ENCODE measurements at places on chromosomes 11 and 22.

DNA sequence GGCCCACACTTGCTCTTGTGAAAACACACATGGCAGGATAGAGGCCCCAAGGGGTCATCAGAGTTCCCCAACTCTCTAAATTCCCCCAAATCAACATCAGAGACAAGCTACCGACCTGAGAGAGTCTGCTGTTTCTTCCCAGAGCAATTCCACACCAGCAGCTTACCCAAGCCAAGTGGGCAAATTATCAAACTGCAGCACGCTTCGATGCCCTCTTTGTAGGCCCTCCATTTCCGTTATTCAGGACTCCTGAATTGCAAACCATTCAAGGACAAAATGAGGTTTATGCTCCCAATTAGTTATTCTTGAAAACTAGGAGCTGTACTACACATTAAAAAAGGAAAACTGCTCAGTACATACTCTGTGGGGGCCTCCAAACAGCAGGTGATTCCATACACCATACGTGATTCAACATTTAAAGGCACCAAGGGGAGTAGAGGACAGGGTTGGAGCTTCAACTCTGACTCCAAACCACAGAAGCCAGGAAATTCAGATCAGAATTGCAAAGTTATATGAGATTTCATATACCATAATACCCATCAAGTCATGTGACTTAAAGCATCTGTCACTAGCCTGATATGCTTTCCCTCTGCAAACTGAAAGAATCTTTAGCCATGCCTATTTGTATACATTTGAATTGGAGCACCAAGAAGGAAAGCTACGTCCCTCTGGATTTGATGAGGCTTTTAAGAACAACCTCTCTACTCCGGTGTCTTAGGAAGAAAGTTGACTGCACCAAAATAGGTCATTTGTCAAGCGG is 234.8 kb downstream of the CADM1 start:
- DNase-seq: no peak

- DNase-seq: no peak
Observed at GRCh38 chr11:113163291-113164030, 150.9 kb upstream of the TTC12 start.

- DNase-seq: no peak
Observed at GRCh38 chr11:114275280-114275679, 20.9 kb upstream of the NNMT start.

DNA sequence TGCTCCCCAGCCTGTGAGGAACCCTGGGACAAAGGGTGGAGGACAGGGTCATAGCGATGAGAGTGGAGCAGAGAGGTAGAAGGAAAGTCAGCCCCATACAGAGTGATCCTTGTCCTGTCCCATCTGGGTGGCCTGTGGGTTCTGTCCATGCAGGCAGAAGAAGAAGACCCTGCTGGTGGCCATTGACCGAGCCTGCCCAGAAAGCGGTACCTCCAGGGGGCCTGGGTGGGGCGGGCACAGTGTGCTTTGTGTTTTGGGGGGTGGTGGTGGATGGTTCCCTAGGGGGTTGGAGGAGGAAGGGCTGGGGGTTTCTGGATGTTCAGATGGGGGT is 7.9 kb downstream of the SIDT2 start:
- no peak for DNase-seq

GRCh38 chr11:40388097-40388818 is 1071.2 kb downstream of the LRRC4C start:
- DNase-seq: no peak

DNA sequence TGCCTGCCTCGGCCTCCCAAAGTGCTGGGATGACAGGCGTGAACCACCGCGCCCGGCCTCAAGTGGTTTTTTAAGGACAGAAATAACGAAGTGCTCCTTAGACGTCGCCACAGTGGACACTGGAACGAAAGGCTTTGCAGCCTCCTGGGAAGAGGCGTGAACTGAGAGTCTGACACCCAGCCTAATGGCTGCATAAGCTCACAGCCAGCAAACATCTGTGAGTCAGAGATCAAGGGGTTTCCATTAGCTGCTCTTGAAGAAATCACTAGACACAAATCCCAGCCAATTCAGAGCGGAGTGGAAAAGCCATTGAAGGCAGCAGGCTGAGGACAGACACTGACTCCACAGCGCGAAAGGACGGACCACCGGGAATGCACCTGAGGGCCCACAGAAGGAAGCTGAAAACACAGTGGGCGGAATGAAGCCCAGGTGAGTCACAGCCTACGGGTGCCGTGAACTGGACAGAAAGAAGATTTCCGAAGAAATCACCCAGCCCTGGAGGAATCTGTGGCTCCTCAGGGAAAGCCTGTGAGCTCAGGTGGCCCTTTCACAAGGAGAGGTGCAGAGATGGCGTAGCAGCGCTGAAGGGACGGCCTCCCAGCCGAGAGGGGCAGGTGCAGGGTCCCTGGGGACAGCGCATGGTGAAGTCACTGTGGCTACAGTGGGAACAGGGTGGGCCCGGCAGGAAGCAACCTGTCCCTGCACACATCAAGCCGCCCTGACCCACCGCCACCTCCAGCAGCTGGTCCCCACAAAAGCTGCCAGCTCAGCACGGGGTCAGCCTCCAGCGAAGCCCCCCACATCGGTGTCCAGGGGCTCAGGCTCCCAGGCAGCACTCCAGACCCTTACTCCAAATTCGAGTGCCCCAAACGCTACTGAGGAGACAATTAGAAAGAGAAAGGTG is 11.6 kb downstream of the LMNTD2 start:
- DNase-seq: no peak

DNA sequence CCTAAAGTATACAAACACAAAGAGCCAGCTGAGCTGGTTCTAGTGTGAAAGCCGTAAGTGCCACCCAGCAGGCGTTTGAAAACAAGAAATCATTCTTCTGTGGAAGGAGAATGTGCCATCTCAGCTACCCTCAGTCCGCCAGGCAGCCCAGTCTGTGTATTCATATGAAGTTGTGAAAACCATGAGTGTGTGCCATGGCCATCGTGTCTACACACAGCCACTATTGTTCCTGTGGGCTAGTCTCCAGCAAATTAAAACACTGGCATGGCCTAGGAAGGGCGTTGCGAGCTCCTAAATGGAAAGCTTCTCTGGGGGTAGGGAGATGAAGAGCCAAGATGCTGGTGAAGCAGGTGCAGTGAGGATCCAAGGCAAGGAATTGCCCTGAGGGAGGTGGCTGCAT is 51.5 kb upstream of the HORMAD2 start:
- no peak for DNase-seq

- no peak for DNase-seq
Observed at GRCh38 chr22:20922141-20922751, 5.0 kb downstream of the CRKL start.

DNA sequence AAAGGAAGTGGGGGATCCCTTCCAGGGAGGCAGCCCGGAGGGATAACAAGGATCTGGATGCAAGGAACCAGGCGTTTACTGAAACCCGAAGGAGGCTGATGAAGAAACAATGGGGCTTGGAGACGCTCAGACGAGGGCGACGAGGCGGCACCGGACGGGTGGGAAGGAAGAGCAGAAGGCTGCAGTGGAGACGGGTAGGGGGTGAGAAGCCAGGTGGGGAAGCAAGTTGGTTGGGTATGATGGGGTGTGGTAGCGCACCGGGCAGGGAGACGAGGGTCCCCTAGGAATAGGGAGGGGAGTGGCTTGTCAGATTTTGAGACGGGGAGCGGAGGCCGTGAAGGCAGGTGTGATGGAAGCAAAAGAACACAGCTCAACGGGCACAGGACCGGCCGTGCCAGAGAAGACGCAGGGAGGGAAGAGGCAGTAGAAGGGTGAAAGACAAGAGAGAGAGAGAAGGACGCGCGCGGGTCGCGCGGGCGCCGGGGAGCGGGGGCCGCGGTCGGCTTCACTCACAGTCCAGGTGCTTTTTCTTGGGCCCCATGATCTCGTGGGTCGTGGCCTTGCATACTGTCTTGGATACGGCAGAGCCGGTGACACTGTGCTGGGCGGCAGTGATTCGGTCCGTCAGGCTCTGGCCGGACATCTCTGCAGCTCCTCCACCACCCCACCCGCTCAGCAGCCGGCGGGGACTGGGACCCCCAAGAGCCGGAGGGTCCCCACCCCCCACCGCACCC is 579 bp downstream of the PICALM start:
- DNase-seq: no peak

DNA sequence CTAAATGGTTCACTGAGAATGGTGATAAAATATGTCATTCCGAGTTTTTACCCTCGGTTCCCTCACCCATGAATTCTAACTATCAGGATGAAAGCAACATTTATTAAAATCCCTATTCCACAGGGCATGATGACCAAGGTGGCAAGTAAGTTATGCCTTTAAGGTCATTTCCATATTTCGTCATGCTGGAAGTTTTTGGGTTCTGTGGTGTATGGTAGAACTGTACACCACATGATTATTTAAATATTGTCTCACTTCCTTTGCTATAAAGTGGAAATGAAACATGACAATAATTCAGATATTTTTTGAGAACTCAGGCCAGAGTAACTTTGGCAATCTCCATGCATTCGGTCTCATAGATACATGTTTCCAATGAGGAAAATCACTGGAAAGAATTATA is 68.5 kb upstream of the CARD18 start:
- no peak for DNase-seq

- no peak for DNase-seq
Observed at GRCh38 chr22:48021991-48022401, 1259.5 kb downstream of the TBC1D22A start.

- no peak for DNase-seq
Observed at GRCh38 chr11:86002431-86002830, 66.5 kb downstream of the PICALM start.

- DNase-seq: no peak
Observed at GRCh38 chr22:50490531-50491308, 4.1 kb downstream of the MIOX start.

DNA sequence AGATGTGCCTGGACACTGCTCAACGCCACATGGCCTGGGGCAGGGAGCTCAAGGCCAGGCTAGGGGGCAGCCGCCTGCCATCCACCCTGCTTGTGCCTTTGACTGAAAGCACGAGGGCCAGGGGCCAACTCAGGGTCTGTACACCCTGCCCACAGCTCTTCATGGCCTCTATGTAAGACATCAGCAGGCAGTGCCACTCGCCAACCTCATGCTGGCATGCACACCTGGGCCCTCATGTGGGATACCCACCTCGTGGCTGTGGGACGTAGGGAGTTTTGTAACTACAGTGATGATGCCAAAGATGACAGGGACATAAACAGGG is 25.6 kb downstream of the TBX1 start:
- no peak for DNase-seq

DNA sequence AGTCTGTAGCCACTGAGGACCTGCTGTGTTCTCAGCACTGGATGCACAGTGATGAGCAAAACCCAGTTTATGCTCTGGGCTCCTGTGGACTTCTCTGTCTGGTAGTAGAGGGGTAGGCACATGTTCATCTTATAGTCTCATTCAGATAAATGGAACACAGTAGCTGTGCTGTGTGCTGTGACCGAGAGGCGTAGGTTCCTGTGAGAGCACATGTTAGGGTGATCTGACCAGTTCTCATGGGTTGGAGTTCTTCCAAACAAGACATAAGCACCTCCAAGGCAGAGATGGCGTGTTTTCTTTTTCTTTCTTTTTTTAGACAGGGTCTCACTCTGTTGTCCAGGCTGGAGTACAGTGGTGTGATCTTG is 154.8 kb upstream of the RASSF10 start:
- DNase-seq: no peak

DNA sequence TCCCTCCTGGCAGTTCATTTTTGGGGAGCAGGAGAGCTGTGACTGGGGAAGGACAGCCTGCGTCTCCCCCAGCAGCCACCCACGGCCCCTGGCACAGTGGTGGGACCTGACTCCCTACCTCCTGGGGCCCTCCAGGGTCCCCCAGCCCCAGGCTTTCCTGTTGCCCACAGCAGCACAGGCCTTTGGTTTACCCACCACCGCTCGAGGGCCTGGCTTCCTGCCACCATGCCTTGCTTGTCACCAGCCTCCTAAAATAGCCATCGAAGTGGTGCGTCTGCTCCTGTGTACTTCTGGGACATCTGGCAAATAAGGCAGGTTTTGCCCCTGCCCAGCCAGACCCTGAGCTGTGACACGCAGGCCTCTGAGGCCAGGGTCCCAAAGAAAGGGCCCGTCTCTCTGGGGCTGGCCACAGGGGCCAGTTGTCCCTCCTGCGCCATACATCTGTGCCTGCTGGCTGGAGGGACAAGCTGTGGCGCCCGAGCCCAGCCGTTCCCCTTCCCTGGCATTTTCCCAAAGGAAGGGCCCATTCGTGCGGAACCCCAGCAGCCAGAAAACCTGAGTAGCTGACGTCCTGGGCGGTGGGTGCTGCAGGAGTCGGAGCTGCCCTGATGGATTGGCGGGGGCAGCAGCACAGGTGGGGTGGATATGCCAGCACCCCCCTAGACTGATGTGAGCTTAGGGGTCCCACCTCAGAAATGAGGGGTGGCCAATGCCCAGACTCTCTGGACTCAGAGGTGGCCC is 14.6 kb downstream of the PHLDA2 start:
- no peak for DNase-seq

DNA sequence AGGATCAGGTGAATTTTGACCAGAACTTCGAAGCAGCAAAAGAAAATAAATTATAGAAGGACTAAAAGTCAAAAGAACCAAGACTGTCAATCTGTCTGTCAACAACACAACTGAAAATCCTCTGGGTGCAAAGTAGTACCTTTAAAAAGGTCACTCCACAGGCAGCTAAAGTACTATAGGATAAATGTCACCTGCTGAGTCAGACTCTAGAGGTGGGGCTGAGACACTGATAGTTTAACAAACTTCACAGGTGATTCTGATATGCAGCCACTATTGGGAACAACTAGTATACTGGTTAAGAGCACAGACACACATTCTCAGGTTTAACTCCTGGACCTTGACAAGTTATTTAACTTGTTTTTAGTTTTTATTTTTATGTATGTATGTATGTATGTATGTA is 107.3 kb downstream of the FCHSD2 start:
- DNase-seq: no peak

GRCh38 chr11:77776455-77776854 is 44.1 kb downstream of the RSF1 start:
- DNase-seq: no peak

GRCh38 chr22:23070418-23071229 is at the start of gene GNAZ:
GNAZ (plus strand) TSS chr22:23070519; CDS start chr22:23095696, 25,177 bp downstream.
- no peak for DNase-seq

DNA sequence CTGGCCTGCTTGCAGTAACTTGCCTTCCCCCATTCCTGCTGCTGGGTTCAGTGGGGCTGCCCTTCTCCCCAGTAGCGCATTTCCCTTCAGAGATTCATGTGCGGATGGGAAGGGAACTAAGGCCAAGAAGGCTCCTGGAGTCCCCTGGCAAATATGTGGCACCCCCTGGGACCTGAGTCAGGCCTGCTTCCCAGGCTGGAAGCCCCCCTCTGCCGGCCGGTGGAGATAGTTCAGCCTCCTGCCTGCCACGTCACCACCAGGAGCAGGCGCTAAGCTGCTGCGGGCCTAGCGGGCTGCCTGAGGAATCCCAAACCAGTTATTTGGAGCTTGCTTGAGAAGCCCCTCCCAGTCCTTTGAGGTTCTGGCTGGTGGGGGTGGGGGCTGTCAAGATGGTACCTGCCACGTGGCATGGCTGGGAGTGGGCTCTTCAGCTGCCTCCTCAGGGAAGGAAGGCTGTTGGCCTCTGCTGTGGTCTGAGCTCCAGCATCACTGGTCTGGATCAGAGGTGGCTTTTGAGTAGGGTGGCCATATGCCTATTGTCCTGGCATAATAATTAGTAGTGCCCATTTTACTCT is 2.0 kb downstream of the SERPINH1 start:
- no peak for DNase-seq
